ENCODE measurements at places on chromosomes 4 and X. TPM values are rescaled to one million over a fixed set of nuclear protein-coding genes. Genes with fewer than 3 reads are reported as not detected.

- no peak for DNase-seq
Observed at GRCh38 chrX:147537172-147537571, 374.5 kb upstream of the FMR1 start.

- no peak for DNase-seq
Observed at GRCh38 chrX:53659039-53659438, 27.5 kb downstream of the HUWE1 start.

The GLRB gene
- total RNA-seq, result 91.9 TPM

DNA sequence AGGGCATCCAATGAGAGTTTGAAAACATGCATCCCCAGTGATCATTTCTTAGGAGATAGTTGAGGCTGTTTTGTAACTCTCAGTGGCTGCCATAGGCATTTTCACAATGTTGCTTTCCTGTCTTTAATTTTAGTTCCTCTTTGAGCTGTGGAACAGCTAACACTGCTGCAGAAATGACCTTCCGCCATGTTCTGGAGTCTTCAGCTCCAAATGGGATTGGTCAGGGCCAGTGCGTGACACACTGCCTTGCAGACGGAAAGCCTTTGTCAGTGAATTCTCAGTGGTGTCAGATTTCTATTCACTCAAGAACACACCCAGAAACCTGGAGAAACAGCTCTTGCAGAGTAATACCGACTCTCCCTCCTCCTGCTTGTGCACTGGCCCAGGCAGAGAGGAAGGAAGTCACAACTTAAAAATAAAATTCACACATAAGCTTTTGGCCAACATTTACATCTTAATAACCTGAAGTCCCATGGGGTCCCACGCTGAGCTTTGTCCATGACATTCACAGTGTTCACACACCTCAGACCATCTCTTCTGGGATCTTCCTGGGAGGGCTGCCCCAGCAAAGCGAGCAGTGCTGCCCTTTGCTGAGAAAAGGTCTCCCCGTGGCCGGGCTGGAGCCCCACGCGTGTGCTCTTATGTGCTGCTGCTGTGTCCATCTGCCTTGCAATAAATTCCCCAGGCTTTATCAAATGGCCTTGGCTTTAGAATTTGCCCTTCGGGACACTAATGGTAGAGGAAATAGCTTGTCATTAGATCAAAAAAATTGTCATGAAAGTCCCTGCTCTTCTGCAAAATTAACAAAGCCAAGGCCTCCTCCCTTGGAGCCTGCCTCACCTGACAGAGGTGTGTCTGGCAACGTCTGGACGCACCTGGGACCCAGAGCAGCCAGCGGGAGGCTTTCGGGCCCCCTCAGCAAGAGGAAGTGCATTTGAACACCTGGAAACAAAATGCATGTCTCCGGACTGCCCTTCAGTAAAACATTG, 126.8 kb downstream of the IRF2 start:
- DNase-seq, result no peak

The TRAPPC11 gene
- 51.8 TPM for total RNA-seq

GRCh38 chrX:105821471-105822121, 743 bp upstream of the NRK start:
- DNase-seq, result no peak

GRCh38 chr4:45550766-45551366, 573.0 kb downstream of the GABRG1 start:
- no peak for DNase-seq

The CFAP47 gene
- 2.6 TPM for total RNA-seq

GRCh38 chr4:102761296-102761701, 531 bp upstream of the MANBA start:
- peak; percentile 47 for DNase-seq

- DNase-seq, result no peak
Observed at GRCh38 chr4:127698789-127699200, 31.4 kb upstream of the SLC25A31 start.

DNA sequence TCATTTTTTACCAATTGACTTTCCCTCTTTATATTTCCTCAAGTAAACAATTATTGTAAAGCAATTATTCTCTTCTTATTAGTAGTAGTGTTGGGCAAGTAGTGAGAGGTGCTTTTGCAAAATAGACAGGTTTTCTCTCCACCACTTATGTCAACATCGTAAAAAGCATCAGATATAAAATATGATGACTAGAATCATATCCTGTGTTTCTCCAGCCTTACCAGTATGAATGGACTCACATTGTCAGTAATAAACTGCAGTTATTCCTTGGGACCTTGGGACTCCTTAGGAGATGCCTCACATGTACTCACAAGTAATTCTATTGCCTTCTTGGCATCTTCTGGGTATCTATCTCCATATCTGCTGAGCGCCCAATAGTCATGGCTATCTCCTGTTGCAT, 40.4 kb upstream of the BRS3 start:
- no peak for DNase-seq

- DNase-seq, result no peak
Observed at GRCh38 chr4:83771113-83771705, 235.3 kb downstream of the GPAT3 start.

DNA sequence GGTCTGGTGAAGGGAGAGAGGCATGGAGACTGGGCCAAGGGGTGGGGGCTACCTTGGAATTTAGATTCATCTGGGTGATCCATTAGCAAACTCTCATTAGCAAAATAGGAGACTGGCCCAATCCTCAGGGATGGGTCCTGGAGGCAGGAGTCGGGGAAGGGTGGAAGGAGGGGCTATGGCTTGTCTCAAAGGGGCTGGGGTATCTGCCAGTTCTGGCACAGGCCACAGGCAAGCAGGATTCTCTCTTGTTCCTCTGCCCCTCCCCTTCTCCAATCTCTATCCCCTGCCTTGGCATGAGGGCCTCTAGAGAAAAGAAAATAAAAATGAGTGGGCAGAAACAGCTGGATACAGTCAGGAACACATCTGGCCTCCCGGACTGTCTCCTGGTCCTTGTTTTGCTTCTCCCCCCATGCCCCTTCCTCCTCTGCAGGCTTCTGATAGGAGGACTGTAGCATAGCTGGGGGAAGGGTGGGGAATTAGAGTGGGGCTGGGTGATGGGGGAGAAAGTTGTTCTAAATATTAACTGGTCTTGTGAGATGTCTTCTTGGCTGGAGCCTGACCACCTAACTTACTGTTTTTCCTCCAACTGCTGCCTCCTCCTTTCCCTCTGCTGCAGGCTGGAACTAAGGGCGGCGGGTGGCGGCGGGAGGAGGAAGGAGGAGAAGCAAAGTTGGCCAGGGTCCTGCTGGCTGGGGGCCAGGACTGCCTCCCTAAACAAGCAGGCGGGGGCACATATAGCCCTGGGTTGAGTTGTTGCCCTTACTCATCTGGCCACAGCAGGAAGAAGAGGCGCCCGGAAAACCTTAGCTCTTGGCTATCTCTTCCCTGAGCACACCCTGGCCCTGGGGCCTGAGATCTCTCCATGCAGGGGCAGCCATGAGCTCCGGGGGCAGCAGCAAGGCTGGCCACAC, 53.3 kb upstream of the LAS1L start:
- peak; percentile 56 for DNase-seq

GRCh38 chr4:81538716-81539427, 67.2 kb upstream of the RASGEF1B start:
- DNase-seq, result no peak

- no peak for DNase-seq
Observed at GRCh38 chr4:4901877-4902276, 42.4 kb downstream of the MSX1 start.

The TMEM128 gene
- total RNA-seq, result 13.2 TPM

- no peak for DNase-seq
Observed at GRCh38 chr4:41572516-41572915, 34.6 kb downstream of the LIMCH1 start.

DNA sequence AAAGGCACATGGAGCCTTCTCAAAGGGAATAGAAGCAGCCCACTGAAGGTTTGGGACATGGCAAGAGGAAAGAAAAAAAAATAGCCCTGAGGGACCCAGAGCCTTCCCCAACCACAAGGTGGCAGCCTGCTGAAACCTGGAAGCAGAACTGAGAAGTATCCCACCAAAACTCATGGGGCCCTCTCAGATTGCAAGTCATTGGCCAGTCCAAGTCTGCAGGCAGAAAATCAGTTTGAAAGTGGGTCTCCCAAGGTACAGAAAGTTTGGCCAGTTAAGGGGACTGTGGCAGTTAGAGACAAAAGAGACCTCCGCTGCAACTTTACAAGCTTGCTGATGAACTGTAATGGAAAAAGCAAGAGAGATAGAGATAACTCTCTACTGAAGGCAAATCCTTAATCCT, 155.8 kb downstream of the ANTXR2 start:
- DNase-seq, result no peak

The RAI2 gene
- 10.9 TPM for total RNA-seq

The LGI2 gene
- 5.2 TPM for total RNA-seq

- DNase-seq, result no peak
Observed at GRCh38 chr4:165682611-165683010, 190.4 kb upstream of the TLL1 start.

GRCh38 chr4:152385551-152385950, 150.3 kb downstream of the FBXW7 start:
- no peak for DNase-seq

- DNase-seq, result no peak
Observed at GRCh38 chr4:84796394-84796793, 170.1 kb downstream of the WDFY3 start.

GRCh38 chrX:144334577-144334976, 450.7 kb downstream of the UBE2NL start:
- no peak for DNase-seq

DNA sequence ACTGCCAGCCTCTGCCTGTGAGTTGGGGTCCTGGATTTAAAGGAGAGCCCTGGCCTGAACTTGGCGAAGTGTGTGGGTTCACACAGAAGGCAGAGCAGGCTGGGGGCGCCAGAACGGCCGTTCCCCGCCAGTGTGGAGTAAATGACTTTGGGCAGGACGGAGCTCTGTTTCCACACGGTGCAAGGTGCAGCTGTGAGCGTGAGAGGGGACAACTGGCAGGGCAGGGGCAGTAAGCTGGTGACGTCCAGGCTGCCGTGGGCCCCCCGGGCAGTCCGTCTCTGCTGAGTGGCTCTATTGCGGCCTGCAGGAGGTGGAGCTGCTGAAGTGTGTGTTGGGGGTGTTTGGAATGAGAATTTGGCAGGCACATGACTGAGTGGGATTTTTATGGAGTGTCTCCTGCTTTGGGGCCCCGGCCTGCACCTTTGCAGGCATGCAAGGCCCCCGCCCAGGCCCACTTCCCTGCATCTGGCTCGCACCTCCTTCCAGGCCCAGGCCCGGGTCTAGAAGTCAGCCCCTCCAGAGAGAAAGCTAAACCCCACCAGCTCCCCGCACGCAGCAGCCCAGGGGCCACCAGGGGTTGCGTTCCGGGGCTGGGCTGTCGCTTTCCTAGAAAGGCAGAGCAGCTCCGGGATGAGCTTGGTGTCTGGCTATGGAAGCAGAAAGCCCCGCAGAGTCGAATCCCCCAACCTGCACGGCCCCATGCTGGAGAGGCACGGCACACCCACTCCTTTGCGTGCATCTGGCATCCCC, 62.2 kb upstream of the GRPEL1 start:
- DNase-seq, result no peak

The NSG1 gene
- 106 TPM for total RNA-seq

DNA sequence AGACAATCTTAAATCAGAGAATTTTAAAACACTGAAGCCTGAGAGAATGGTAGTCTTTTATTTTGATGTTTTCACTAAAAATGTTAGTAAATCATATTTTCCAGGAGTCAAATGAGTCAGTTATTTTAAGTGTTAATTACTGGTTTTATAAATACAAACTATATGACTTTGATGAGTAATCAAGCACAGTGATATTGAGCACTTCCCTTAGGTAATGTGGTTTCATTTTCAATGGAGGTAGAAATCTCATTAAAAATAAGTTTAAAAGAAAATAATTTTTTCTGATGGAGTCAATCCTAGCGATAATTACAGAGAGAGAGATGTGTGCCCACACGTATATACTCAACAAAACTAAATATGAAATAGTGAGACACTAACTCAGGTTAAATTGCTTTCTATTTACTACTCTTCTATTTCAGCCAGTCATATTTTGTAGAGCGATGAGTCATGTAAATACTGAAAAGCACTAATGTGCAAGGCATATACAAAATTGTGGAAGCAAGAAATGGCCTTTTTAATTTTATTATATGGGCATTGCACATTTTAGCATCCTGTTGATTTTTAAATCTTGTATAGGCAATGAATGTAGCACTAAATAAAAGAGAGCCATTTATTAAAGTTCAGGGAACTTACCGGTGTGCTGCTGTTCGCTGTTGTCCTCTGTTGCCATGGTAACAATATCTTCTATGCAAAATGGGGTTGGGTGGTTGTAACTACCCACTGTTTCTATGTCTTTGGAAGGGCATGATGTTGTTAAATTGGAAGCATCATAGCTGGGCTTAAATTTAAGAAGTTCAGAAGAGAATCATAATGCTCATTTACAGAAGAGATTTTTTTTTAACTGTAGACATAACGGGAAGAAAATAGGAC, 513.7 kb downstream of the TLL1 start:
- DNase-seq, result no peak

The CXCL9 gene
- total RNA-seq, result not detected

GRCh38 chr4:170662250-170662649, 572.5 kb upstream of the AADAT start:
- DNase-seq, result no peak

DNA sequence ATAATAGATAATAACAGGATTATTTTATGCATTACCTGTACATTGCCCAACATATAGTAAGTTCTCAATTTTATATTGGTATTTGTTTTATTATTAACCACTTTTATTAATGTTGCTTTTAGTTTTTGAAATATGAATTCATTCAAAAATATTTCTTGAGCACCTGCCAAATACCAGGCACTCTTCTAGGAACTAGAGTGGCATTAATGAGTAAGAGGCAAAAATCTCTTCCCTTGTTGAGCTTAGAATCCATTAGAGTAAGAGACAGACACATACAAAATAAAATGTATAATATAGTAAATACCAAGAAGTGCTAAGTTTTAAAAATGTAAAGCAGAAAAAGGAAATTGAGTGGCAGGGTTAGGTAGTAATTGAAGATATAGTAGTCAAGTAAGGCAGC, 45.8 kb downstream of the TET2 start:
- no peak for DNase-seq

The GYPE gene
- total RNA-seq, result not detected

GRCh38 chr4:116590648-116591047, 494.7 kb downstream of the TRAM1L1 start:
- no peak for DNase-seq

GRCh38 chr4:87941537-87942392, 33.7 kb upstream of the SPP1 start:
- no peak for DNase-seq

- DNase-seq, result no peak
Observed at GRCh38 chr4:10184501-10184938, 67.9 kb upstream of the WDR1 start.

DNA sequence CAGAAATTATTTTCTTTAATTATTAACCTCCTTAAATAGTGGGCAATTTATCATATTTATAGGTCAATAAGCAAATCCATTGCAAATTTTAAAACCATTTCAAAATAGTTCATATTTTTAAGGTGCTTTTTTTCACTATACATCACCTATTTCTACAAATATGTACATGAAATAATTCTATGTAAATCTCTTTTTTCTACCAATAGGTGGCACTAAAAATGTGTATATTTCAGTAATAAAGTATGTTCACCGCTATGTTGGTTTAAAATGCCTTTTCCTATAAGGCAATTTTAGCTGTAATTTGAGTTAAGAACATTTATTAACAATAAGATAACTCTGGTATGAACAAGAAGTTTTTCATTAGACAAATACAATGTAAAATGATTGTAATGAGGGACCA, 672.2 kb downstream of the KCTD8 start:
- DNase-seq, result no peak
